Stimulated activated CD4-positive, alpha-beta T cell treated with anti-CD3 and anti-CD28 coated beads, Interleukin-1b, Interleukin-23, amount 100 ng/mL, for 4 hours (primary cell): ENCODE measurements at places on chromosomes 16 and 17.

DNA sequence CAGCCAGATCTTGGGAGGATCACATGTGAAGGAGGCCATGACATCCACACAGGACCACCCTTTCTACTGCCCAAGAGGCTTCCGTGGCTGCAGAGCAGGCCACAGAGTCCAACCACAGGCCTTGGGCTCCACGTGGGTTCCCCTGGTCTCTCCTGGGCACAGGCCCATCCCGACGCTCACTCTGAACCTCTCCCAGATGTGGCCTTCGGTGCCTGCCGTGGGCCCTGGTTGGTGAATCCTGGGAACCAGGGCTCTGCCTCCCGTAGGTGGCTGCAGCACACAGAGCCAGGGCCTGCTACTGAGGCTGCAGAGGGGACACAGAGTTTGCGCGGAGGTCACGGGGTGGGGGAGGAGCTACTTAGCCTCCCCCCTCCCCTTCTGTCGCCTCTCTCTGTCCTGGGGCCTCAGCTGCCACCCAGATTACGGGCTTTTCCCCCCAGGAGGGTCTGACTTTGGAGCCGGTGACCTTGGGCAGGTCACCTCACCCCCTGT is 55.3 kb downstream of the ZFPM1 start:
- DNase-seq, result no peak

DNA sequence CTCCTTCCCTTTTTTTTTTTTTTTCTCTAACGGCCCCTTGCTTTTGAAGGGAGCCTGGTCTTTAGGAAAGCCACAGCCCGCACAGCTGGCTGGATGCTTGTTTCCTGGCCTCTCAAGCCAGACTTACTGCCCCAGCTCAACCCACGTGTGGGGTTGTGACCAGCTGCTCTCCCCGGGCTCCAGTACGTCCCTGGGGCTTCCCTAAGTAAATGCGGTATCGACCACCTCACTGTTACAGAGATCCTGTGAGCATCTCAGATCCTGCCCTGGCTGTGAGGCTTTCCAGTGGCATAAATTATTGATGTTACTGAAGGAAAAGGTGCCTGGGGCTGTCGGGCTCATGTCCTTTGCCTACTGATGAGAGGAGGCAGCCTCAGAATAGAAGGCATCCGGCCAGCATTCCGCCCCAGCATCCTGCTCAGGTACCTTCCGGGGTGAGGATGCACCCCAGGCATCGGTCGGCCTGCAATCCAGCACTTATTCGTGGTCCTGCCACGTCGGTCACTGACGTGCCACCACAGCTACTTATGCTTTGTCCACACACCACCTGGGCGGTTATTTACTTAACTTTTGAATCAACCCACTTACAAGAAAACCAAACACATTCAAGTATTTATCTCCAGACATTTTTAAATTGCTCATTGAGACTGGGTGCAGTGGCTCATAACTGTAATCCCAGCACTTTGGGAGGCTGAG is 9.6 kb downstream of the GPRC5B start:
- no peak for DNase-seq

DNA sequence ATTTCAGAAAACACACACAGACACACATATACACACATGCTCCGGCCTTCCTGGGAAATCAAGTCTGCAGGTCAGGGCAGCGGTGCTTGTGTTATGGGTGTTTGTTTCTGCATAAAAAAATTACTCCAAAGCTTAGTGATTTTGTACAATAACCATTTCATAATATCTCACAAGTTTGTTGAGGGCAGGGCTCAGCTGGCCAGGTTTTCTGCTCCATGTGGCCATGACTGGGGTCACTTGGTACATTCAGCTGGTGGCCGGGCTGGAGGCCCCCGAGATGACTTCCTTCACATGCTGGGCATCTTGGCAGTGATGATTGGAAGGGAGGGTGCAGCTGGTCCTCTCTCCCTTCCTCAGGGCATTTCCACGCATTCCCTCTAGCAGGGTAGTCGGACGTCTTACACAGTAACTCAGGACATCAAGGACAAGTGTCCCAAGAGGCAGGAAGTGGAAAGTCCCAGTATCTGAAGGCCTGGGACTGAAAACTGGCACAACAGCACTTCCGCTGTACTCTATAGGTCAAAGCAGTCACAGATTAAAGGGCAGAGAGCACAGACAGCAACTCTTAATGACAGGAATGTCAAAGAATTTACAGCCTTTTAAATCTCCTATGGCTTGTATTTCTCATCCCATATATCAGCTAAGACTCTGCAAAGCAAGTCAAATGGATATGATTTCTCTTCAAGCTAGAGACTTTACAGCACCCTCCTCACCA is 127.4 kb downstream of the ZNF18 start:
- no peak for DNase-seq

- DNase-seq, result no peak
Observed at GRCh38 chr16:81448154-81449131, 3.8 kb downstream of the CMIP start.
